ENCODE measurements at places on chromosomes 1 and 21.

DNA sequence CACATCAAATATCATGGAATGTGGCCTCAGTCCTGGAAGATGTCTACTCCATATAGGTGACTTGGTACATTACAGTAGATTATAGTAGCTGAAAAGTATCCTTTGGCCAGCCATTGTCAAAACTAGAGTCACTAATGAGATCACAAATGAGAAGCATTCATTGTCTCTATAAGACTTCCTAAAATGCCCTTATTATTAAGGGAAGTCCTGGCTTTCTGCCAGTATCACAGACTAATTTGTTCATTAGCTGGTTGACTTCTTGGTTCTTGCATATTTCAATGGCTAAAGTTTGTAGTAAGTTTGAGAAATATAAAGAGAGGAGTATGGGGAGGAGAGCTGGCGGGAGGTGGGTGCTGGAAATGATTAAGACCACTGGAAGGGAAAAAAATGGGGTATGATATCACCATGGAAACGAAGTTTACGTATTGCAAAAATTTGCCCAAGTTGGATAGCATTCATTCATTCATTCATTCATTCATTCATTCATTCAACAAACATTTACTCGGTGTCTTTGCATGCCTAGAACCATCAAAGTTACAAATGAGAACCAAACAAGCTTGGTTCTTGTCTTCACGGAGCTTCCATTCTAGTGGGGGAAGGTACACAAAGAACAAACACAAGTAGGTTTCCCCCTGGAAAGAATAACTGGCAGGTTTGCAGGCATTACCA, 11.7 kb upstream of the B3GALNT2 start:
- DNase-seq, result no peak

GRCh38 chr1:65896721-65897120, 104.0 kb downstream of the PDE4B start:
- no peak for DNase-seq

- no peak for DNase-seq
Observed at GRCh38 chr1:109882288-109883245, 28.1 kb upstream of the CSF1 start.

GRCh38 chr1:192445241-192445640, 128.4 kb downstream of the RGS21 start:
- no peak for DNase-seq

DNA sequence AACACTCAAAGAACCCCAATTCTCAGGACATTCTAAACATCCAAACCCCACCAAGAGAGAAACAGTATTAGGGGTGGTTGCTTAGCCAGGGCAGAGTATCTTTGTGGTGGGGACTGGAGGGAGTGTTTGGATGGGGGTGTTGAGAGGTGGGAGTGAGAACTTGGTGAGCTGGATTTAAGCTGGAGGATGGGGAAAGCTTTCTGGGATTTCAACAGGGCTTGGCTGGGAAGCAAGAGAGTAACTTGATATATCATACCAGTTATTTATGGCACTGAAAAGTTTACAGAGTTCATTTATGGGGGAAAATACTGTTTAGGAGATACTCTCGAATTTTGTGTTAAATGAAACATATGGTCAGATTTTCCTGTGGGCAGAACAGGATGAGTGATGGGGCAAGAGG, 6.8 kb upstream of the CNIH3 start:
- no peak for DNase-seq

DNA sequence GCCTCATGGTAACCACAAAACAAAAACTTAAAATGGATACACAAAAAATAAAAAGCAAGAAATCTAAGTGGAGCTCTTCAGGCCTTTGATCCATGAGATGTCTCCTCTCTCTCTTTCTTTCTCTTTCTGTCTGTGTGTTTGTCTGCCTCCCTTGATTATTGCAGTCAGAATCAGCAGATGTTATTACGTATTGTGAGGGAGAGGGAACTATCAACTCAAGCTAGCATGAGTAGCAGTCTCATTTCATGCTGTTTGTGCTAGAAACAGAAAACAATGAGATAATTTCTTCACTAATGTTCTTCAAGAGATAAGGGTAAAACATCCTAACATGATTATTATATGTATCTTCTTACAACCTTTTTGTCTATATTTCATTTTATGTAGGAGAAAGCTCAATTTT, 103.7 kb upstream of the PDC start:
- DNase-seq, result no peak

DNA sequence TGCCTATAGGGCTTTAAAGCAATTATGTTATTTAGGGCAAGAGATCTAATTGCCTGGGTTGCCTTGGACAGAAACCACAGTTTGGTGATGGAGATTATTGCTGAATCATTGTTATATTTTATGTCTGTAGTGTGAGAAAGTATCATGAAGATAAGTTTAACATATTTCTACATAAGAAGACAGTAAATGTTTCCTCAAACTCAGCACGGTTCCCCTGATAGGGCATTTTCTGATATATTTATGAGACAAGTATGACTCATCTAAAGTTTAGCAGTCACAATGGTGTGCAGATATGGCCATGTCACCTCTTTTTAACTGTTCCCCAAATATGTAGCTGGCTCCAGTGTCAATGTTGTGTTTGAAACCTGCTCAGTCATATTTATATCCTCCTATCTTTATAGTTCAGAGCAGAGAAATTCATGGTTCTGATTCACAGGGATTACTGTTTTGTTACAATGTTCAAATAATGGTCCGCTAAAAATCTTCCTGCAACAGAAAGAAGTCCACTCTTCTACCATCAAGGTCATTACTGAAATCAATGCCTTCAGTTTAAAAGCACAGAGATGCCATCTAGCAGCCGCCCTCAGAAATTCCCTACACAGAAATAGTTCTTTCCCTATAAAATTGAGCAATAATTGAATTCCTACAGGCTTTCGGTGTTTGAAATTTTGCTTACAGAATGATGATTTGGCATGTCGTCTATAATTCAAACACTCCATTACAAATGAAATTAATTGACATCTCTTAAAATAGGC, 3.7 kb downstream of the OLFM3 start:
- peak; percentile 81 for DNase-seq

DNA sequence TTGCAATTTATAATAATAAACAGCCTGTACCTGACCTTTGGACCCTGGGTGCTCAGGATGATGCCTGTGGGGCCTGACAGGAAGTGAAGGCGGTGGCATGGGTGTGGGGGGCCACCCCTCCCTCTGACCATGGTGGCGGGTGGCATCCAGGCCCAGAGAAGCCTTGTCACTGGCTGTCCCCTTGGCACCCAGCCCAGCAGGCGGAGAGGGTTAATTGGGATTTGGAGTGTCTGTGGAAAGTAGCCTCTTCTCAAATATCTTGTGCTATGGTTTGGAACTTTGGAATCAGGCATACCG, 20.5 kb downstream of the SOX13 start:
- DNase-seq, result no peak

DNA sequence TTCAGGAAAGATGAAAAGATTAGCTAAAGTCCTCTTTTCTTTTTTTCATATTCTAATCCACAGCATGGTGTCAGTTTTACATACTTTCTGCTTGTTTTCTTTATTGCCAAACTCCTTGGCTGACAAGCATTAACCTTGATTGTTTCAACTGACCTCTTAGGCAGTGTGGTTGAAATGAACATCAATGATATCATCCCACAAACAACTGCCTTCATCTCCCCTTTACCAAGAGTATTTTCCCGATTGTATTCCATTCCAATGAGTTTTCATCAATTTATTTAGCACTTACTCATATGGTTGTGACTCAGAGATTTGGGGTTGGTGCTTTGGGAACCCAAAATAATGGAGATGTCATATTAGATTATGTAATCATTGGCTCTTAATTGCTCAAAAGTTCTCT, 71.8 kb downstream of the SPAG17 start:
- DNase-seq, result no peak

DNA sequence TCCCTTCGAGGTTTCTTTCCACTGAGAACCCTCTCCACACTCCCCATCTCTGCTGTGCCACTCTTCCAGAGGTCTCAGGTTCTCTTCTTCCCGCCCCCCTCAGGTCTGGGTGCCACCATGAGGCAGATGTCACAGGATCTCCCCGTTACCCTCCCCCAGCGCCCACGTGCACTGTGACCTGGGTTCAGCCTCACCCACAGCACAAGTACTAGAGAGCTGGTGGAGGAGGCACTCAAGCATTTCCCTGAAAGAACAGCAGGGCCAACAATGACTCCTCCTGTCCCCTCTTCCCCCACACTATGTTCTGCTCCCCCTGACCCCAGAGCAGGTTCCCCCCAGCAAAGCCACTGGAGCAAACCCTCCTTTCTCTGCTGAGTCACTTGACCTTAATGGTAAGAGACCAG, 14.3 kb downstream of the PLEKHA6 start:
- DNase-seq, result peak; percentile 38

DNA sequence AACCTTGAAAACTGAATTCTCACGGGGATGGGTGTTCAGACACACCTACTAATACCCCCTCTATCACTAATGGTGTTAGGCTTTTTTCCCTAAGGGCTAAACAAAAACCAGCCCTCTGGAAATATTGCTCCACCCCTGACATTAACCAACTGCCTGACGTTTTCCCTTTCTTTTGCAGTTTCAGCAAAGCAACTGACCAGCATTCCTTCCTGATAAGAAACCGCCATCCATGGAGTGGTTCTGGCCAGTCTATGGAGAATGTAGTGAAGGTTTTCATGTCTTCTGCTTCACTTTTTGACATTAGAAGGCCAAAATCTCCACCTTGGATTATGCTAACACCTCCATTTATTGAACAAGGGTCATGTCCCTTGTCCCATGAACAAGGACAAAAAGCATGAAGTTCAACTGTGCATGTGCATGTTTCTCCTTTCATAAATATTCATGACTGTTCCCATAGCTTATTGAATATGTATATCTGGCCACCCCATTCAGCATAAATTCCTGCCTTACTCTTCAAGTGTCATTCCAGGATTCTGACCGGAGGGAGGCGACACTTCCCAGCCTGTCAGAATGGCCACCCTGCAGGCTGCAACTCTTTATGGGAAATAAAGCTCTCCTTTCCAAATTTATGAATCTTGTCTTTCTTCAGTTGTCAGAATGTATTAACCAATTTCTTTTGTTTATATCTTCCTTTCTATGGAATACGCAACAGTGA, 314.3 kb downstream of the HHIPL2 start:
- no peak for DNase-seq

DNA sequence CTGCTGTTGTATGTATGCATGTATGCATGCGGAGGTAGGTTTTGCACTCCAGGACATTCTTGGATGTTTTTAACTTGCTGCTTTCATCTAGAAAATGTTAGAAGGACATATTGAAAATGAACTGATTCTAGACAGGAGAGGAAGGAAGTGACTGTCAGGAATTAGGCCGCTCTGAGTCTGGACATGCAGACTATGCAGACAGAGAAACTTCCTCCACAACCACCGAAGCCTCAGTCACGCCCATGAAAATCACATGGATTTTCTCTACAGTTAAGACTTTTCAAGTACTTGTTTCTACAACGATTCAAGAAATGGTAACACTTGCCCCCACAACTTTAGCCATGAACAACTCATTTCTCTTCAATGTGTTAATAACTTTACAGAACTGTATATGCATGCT, 211.1 kb downstream of the SMYD3 start:
- DNase-seq, result no peak

- no peak for DNase-seq
Observed at GRCh38 chr1:244680667-244681066, 27.7 kb downstream of the DESI2 start.

- no peak for DNase-seq
Observed at GRCh38 chr1:47751193-47751592, 246.0 kb downstream of the TRABD2B start.

- no peak for DNase-seq
Observed at GRCh38 chr1:116334015-116334547, 39.0 kb upstream of the ATP1A1 start.

DNA sequence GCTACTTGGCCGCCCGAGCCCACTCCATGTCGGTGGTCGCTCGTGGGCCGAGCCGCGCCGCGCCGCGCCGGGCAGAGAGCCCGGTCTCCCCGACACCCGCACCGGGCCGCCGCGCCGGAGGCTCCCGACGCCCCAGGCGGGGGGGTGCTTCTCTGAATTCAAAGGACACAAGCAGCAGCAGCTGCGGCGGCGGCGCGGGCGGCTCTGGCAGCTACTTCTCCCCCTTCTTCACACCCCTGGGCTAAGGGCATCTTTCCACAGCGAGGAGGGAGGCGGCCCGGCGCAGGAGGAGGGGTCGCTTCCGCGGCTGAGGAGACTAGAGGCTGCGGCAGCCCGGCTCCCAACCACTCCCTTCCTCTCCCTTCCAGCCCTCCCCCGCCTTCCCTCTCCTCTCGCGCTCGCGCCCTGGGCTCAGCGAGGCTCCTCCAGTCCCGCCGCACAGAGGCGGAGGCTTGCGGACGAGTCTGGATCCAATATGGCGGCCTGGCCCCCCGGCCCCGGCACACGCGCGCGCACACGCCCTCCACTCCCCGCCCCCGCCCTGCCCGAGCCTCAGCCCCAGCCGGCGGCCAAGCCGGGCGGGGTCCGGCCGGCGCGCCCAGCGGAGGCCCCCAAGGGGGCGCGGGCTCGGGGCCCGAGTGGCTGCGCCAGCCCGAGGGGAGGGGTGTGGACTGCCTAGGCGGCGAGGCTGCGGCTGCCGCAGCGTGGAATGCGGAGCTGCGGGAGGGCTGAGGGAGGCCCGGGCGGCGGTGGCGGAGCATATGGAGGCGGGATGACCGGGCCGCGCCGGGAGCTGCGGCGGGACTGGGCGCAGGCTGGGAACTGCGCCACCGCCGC, at the start of gene CDC42BPA:
Gene CDC42BPA (minus strand): TSS at position 477 of the 837 bp plus-strand sequence. CDS start 1,310 bp downstream, outside the sequence.
- peak; percentile 91 for DNase-seq

GRCh38 chr1:226279498-226279897, 29.5 kb downstream of the LIN9 start:
- DNase-seq, result no peak

DNA sequence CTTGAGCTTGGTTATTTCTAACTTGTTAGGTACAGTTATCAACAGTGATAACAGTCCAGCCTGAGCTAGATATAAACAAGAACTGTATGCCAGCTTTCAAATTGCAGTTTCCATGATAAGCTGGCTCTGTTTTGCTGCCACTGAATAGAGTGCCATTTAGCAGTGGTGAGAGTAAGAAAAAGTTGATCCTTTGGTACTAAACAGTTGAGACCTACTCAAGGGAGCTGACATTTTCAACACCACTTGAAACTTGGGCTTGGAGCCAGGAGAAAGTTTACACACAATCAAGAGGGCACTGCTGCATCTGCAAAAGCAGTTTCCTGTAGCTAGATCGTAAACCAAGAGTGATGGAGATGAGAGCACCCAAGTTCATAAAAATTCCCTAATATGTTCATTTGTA, 131.3 kb downstream of the RGS7 start:
- no peak for DNase-seq

GRCh38 chr1:26607186-26607585, 77.6 kb downstream of the RPS6KA1 start:
- DNase-seq, result no peak

- no peak for DNase-seq
Observed at GRCh38 chr1:30123036-30123435, 600.3 kb downstream of the MATN1 start.

GRCh38 chr1:212284332-212284743, 872 bp upstream of the PPP2R5A start:
- DNase-seq, result no peak
